H7 (cell line): ENCODE measurements at places on chromosomes 4 and X.

DNA sequence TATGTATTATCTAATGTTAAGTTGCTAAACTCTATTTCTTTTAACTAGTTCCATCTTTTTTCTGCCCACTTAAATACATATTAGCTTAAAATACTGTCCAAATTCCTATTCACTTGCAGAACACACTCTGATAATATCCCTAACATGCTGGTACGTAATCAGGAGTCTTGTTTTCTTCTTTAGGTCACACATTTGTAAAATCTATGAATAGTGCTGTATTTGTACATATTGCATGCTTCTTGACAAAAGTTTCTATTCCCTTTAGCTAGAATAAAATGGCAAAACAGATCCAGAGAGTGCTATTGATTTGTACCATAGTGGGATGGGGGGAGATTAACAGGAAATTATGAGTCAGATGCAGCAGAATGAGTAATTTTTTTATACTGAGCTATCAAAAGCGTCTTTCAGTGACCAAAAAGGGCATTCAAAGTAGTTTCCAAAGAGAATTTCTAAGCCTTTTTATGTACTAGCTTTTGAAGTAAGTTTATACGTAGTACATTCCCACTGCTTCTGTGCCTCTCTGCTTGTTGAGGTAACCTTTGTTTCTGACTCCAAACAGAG, 126.5 kb downstream of the PTPN13 start:
- no peak for DNase-seq

DNA sequence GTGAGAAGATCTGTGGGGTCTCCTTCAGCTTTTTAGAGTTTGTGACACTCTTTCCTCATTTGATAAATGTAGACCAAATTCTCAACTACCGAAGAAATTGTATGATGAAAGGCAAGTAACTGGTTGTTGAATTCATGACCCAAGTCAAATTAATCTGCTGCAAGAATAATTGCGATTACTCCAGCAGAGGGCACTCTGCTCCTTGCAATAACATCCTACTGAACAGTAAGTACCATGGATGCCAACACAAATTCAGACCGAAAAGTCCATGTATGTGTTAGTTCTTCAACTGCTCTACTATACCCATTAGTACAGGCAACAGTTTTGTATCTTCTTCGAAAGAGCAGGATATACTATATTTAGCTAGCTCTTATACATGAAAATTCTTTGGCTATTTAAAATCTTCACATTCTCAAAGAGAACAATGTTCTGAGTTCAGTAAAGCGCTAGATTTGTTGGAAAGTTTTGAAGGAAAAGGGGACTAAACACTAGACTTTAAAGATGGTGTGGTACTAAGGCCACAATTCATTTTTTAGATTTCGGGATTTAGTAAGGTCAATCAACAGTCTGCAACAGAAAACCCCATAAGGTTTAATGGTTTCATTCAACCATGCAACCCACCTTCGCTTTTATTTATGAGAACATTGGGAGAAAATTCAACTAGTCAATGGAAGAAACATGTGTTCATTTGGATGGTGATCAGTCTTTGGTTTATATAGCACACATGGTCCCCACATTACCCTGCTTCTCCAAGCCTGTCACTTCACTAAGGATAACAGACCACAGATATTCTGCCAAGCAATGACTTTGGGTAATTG, 105.4 kb upstream of the TBC1D9 start:
- DNase-seq, result peak; percentile 33

- DNase-seq, result no peak
These were observed 245.4 kb downstream of the NAF1 start for GRCh38 chr4:162921178-162921785.

DNA sequence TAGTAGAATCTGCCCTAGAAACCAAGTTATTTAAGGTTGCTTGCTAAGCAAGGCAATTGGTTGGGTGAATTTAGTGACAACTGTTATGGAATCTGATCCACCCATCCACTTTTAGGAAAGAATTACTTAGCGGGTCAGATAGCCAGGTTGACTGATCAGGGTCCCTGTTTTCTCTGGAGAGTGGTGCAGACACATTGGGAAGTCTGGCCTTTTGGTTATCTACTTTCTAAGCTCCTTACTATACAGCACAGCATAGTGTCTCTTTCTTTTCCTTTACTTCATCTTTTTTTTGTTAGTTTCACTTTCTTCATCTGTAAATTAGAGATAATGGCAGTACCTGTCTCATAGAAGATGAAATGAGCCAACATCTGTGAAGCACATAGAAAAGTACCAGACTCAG, 7.4 kb downstream of the HERC3 start:
- DNase-seq, result no peak

DNA sequence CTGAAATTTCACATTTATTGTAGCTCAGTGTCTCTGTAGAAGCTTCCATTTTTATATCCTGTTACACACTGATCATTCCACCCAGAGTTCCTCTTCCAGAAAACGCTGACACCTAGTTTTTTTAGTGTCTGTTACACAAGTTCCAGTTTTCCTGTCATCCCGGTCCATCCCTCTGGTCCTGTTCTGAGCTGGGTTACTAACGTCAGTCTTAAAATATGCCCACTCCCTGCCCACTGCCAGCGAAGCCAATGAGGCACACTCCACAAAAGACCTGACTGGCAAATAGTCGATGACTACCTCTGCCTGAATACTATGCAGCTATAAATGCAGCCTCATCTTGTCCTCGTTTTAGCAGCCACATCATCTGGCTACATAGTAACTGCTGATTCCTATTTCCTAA, 30.9 kb upstream of the DDX3X start:
- DNase-seq, result no peak

- no peak for DNase-seq
These were observed 21.3 kb upstream of the AMBN start for GRCh38 chr4:70570796-70571195.

DNA sequence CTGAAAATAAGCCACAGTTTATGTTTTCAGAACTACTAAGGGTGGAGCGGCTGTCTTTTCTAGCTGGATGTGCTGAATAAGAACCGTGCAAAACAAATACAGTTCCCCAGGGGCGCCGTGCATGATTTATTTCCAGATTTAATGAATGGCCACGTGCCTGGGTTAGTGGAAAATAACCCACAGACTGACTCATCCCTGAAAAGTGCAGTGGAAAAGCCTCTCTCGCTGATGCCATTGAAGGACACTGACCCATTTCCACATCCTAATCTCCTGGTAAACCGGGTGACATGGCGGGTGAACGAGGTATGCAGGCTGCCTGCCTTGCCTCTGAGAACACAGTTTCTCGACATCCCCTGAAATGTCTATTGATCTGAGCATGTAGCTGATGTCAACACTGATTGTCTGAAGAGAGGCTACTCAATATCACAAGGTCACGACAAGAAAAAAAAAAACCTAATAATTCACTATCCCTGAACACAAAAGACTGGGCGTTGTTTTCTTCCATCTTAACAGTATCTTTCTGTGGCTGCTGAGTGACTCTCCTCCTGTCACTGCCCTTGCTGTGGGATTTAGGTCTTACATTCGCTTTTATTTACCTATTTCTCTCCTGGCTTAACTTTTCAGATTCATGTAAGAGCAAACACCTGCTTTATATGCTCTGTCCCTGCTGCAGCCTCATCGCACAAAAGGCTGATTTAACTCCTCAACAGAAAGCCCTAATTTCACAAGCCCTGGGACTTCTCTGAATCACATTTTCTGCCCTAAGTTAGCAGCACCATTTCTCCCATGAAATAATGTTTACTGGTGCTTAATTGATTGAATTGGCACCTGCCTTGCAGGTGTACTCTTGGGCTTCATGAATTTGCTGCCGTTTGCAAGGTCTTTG, 76.9 kb upstream of the SCOC start:
- no peak for DNase-seq

- peak; percentile 72 for DNase-seq
These were observed 55.5 kb upstream of the FBXW7 start for GRCh38 chr4:152591396-152591795.

DNA sequence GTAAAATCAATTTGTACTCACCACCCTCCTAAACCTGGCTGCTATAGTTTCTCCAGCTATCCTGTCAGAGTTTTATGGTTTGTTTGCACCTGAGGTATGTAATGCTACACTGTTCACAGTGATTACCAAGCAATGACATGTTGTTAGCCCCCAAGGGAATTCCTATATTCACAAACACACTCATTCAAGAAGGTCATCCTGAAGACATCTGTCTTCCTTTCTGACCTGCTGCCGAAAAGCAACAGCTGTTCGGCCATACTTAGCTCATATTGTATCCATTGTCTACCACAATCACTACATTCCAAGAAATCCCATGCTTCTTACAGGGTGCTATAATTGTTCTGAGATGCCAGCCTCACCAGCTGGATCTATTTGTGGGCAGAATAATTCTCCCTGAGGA, 160.1 kb upstream of the GYPA start:
- DNase-seq, result no peak

- DNase-seq, result no peak
These were observed 20.6 kb upstream of the IRAK1 start for GRCh38 chrX:154040307-154040756.

DNA sequence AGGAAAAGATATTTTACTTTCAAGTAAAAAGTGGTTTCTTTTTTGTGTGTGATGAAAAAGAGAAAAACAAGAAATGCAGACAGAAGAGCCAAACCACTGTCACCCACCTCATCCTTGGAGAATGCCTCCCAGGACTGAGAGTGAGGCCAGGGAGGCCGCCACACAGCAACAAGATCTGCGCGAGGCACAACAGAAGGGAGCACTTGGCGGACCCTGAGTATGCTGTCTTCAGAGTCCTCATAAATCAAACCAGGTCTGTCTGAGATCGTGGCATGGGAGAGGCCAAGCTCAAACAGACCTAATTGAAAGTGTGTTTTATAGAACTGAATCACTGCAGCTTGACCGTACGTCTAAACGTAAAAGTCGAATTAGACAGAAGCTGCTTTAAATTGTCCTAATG, 134.3 kb upstream of the VCX2 start:
- no peak for DNase-seq

DNA sequence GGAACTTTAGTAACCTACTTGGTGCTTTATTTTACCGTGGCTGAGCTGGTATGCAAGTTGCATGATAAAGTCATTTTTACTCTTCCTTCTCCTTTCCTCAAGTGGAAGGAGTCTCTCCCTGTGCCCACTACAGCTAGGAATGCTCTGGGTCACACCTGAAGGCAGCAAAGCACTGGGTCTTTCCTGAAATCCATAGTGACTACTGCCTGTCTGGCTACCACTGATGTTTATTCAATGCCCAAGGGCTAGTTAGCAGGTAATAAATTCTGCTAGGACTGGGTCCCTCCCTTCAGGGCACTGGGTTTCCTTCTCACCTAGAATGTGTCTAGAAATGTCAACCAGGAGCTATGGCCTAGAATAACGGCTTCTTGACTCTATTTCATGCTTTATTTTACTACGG, 1081.4 kb downstream of the FAT4 start:
- DNase-seq, result no peak

DNA sequence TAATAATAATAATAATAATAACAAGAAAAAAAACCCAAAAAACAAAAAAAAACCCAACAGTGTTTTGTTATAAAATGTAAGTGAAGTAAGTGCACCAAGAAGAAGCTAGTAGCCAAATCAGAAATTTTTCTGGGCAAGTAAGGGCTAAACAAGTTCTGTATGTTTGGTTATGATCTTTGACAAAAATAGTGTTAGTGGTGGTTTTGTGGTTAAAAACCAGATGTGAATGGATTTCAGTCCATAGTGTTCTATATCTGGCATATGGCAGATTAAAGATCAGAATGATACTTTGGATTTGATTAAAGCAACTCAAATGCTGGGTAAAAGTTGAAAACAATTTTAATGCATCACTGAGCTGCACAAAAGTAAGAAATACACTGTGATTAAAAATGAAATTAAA, 116.5 kb upstream of the NDST4 start:
- no peak for DNase-seq
